ENCODE measurements at places on chromosomes 5 and 9. TPM values are rescaled to one million over a fixed set of nuclear protein-coding genes. Genes with fewer than 3 reads are reported as not detected.

Gene GNPDA1
- 47.2 TPM for total RNA-seq

Gene LHX3
- total RNA-seq: not detected

Gene AIF1L
- 0.92 TPM for total RNA-seq

Gene TSSK1B
- total RNA-seq: 0.13 TPM

Gene ABCA1
- total RNA-seq: 43.2 TPM

Gene PCDHGA7
- 4.8 TPM for total RNA-seq

Gene PRR16
- total RNA-seq: 3.7 TPM

Gene IGFBPL1
- total RNA-seq: not detected
